ENCODE measurements at places on chromosomes 11 and 22.

DNA sequence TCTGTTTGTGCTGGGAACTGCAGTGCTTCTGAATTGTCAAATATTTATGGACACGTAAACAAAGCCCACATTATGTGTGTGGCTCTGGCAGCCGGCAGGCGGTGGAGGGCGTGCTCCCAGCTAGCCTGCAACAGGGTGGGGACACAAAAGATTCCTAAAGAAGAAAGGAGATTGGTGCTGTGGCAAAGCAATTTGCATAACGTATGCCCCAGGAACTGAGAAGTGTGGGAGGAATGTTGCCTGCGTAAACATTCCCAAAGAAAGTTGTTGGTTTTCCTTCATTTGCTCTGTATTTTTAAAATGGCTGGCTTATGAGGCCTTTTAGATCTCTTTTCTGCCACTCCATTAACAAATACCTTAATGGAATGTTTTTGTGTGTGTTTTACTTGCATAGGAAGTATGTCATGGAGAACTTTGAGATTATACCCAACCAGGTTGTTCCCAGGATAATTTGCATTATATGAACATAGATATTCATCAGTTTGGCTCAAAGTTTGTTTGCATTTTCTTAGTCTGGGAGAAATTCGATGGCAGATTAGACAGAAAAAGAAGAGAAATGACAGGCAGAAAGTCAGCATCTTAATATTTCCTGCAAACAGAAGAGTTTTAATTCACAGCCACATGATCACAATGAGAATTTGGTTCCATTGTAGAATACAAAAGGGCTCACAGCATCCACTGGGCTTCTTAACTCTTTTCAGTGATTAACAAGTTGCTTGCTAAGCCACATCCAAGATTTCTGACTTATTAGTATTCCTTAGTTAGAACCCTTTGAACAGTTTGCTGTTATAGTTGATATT lies 41.8 kb upstream of the DLAT start:
- peak; percentile 86 for DNase-seq

DNA sequence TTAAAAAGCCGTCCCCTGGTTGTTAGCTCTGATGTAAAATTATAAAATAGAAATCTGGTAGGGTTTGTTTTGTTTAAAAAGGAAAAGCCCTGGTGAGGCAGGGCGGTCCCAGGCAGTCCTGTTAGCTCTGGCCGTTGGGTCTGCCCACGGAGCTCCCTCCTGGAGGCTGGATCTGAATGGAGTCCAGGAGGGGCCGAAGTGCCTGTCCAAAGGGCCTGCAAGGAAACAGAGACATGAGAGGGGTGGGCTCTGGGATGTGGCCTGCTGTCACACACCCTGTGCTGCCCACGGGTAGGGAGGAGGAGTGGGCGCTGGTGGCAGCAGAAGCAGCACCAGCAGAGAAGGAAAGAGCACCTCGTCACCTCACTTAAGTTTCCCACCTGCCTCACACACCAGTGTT lies 11.3 kb upstream of the PMM1 start:
- no peak for DNase-seq

GRCh38 chr11:96213500-96213899 lies 129.5 kb downstream of the MAML2 start:
- DNase-seq = no peak

DNA sequence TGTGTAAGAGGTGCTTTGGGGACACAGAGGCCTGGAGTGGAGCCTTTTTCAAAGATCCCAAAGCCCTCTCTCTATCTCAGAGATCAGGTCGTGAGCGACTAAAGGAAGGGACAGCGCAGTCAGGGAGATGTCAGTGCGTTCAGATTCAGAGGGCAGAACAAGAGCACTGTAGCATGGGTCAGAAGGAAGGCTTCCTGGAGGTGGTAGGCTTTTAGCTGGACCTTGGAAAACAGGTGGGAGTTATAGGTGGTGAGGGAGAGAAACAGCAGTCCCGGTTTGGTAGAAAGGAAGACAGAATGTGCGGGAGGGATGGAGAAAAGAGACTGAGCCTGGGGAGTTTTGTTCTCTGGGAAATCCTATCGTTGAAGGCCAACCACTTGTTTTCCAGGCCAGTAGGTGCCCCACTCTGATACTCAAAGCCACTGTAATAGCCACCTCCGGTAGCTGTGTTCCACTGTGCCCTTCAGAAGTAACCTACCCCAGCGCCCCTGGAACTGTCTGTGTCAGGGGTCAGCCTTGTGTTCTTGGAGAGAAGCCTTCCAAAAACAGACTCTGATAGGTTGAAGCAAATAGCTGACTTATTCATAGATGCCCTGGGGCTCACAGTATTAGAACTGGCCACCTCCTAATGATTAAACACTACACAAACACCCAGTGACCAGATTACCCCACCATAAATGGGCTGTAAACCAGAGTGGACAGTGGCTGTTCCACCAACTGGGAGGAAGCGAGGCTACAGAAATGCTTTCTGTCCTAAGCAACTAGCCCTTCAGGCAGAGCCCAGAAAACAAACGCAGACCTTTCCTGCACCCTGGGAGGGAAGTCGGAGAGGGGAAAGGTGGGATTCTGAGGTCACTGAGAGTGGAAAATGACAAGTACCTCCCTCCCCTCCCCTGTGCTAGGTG lies 157.7 kb downstream of the DBX1 start:
- DNase-seq = no peak

- DNase-seq = no peak
Measured at GRCh38 chr11:86162239-86162638, 82.3 kb upstream of the EED start.

- DNase-seq = no peak
Measured at GRCh38 chr22:17580441-17581031, 17.2 kb downstream of the SLC25A18 start.

DNA sequence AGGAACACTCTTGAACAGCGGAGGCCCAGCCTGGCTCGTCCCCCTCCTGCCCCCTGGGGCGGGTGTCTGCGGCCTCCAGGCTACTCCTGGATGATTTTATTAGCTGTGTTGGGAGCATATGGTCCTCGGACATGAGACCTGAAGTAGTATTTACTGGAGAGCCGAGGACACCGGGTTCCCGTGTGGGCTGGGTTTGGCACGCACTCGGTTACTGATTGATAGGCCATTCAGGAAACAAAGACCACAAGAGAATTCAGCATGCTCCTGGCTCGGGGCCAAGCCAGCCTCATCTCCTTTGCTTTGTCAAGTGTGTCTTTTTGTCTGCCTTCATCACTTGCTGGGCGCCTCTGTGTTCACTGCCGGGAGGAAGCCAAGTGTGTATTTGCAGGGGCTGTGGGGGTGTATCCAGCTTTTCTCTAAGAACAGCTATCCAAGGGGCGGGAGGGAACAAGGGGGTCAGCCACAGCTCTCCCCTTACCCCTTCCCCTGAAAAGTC lies 9.7 kb downstream of the FXYD2 start:
- peak; percentile 71 for DNase-seq

GRCh38 chr11:93775289-93775688 lies 8.8 kb upstream of the MED17 start:
- no peak for DNase-seq

DNA sequence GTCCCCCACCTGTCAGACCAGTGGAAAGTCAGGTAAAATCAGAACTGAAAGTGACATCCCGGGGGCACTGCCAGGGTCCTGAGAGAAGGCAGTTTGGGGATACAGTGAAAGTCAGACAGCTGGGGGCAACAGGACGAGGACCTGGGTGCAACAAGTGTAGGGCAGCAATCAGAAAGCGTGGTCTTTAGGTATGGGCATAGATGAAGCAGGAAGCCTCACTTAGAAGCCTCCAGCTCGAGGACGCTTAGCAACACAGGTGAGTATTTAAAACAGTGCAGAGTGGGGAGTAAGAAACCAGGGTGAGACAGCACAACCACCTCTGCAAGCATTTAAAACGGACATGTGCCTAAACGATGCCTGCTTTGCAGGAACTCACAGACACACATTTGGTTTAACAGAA lies 64.6 kb upstream of the POU2AF1 start:
- no peak for DNase-seq

DNA sequence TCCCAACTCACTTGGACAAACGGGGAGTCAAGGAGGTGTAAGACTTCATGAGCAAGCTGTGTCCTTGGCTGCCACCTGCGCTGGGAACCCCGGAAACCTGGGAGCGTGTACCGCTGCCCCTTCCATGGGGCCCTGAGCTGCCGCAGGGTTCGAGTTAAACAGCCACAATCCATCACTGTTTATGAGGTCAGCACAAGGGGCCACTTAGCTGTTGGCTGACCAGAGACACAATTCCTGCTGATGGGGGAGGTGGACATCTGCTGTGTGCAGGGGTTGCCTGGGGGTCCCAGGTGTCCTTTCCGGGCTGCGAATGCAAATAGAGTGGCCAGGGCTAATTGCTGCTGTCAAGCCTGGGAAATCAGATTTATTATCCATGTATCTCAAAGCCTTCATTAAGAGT lies 549.3 kb downstream of the BRD1 start:
- no peak for DNase-seq

DNA sequence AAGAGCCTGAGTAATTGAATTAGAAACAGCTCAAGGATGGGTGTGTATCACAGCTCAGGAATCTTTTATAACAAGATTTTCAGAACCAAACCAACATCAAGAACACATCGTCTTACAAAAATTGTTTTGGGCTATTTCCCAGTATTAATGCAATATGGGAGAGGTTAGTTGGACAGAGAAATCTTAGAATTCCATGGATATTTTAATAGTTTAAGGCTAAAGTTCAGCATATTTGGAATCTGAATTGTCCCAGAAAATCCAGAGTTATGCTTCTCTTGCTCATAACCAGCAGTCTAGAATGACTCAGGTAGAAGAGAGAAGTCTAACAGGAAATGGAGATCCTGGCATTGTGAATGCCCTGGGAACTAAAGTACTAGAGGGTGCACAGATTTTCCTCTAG lies 74.6 kb downstream of the ADM start:
- DNase-seq = no peak

GRCh38 chr11:131637469-131638175 lies 267.2 kb downstream of the NTM start:
- no peak for DNase-seq

DNA sequence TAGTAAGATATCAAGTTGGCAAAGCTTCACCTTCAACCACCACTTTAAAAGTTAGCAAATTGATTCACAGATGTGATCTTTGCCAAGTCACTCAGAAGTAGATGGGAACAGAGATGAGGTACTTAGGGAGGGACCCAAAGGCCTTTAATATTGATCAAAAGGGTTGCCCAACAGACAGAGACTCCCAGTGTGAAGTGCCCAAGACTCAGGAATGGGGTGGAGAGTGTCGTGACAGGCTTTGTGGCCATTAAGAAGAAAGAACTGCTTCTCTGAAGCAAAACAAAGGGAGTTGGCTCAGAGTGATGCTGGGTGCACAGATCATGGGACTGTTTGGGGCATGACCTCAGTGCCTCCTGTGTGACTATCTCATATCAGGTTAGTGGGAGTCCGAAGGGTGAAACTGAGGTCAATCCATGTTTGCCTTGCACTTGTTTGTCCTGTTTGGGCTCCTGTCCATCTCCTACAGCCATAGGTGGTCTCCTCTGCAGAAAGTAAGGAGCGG lies 132.3 kb downstream of the APIP start:
- no peak for DNase-seq

GRCh38 chr11:36078686-36079055 lies 134.8 kb downstream of the LDLRAD3 start:
- no peak for DNase-seq

DNA sequence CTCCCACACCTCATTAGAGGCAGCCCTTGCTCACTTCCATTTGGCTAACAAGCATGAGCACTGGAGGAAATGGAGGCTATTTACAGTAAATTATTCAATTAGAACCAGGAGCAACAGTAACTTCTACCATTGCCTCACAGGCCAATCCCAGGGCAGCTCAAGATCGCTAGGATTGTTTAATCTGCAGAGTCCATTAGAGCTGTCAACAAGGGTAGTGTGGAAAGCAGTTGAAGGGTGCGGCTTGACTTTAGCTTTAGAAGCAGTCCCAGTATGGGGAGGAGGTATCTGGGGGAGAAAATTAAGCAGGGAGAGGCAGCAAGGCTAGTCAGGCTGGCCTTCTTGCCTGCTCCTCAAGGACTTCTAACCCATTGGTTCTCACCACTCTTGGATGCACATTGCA lies 38.3 kb upstream of the CYP2R1 start:
- DNase-seq = no peak
